ENCODE measurements at places on chromosomes 12 and 14.

- no peak for DNase-seq
Measured at GRCh38 chr14:79118291-79118690, 948.1 kb downstream of the NRXN3 start.

- no peak for DNase-seq
Measured at GRCh38 chr12:76976777-76977382, 88.5 kb downstream of the E2F7 start.

DNA sequence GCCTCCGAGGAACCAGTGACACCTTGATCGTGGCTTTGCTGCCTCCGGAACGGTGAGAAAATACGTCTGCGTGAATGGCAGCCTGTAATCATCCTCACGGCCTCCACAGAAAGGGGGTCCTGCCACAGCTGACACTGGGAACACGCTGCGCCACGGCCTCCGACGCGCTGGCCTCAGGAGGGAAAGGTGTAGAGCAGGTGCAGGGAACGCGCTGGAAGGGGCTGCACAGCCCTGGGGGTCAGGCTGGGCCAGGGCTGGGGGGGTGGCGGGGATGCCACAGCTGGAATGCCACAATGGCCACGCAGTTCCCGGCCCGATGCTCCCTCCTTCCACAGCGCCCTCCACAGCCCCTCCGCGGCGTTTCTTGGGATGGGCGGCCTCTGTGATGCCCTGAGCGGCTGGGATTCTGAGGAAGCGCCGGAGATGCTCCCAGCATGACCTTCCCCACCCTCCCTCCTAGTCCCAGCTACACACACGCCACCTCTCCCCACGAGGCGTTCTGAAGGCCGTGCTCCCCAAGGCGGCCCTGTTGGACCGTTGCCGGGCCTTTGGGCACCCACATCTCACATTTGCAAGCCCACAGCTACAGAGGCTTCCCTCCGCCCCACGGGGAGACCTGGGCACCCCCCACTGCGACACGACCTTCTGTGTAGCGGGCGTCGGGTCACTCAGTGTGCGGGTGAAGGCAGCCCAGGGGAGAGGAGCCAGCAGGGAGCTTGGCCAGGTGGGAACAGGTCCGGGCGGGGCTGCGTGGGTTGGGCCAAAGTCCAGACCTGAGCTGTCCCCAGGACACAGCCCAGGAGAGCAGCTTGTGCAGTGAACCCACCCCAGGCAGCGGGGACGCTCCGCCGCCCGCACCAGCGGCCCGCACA is 31.8 kb upstream of the GALNT9 start:
- no peak for DNase-seq

DNA sequence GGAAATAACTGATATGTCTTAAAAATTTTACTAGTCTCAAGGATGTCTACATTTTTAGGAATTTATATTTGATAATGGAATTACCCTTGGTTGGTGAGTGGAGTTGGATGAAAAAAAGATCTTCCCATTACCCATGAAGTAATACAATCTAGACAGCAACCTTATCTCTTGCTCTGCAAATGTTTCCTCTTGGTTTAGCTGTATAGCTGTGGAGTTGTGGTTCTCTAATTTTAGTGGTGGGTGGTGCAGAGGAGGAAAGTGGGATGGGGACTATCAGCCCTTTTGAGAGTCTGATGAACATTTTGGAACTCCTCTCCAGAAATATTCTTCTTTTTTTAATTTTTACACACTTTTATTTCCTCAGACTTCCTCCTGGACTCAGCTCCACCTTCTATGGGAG is 17.1 kb downstream of the SPX start:
- DNase-seq: no peak

DNA sequence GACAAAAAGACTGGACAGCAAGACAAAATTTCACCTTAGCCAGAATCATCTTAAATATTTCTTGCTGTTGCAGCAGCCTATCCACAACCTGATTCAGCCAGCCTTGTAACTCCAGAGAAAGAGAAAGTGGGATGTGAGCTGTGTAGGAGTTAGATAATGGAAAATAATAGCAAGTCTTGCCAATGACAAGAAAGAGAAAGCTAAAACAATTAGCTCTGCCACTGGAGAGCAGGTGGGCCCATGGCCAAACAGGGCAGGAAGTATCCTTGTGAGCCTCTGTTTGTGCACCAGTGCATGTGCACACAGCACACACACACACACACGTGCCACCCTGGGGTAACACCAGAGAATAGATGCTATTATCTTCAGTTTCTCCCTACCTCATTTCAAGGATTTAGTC is 106.0 kb upstream of the CCDC196 start:
- no peak for DNase-seq

DNA sequence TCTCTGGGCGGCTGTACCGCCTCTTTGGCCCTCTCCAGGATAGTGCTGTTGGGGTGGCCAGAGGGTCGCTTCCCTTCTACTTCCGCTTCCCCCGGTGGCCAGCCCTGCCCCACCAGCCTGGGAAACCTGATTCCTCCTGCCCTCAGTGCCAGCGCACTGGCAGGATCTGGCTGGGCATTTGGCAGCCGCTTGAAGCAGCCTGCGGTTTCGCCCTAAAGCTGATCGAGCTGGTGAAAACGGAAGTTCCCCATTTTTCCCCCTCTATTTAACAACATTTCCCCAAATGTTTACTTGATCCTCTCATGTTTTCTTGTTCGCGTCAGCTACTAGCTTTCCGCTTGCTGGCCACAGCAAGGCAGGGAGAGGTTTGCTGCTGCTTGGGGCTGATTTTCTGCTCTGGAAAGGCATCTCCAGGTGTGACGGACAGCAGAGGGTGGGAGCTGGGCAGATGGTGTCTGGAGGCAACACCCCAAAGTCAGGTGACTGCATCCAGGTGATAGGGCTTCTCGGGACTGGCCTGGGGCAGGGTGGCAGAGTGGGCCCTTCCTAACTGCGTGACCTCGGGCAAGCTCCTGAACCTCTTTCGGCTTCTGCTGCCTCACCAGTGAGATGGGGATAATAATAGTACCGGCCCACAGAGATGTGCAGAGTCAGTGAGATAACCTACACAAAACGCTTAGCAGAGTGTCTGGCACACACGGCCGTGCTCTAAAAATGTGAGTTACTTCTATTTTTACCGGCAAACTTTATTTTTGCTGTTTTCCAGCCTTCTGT is 53.1 kb downstream of the TSPAN9 start:
- DNase-seq: no peak

DNA sequence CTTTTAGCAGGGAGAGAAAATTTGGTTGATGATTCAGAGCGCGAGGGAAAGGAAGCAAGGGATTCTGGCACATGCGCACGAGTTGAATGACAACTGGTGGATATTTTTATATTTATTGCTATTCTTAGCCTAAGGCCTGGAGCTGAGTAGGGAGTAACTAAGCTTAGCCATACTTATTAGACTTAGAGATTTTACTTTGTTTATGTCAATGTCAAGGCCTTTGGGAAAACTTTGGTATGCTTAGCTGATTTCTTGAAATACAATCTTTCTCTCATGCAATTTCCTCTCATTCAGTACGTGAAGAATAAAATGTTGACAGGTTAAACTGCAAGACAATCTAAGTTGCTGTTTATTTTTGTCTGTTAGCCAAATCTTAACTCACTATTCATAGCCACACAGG is 101.1 kb downstream of the CRADD start:
- no peak for DNase-seq

GRCh38 chr12:68621472-68622081 is 10.9 kb downstream of the RAP1B start:
- no peak for DNase-seq

DNA sequence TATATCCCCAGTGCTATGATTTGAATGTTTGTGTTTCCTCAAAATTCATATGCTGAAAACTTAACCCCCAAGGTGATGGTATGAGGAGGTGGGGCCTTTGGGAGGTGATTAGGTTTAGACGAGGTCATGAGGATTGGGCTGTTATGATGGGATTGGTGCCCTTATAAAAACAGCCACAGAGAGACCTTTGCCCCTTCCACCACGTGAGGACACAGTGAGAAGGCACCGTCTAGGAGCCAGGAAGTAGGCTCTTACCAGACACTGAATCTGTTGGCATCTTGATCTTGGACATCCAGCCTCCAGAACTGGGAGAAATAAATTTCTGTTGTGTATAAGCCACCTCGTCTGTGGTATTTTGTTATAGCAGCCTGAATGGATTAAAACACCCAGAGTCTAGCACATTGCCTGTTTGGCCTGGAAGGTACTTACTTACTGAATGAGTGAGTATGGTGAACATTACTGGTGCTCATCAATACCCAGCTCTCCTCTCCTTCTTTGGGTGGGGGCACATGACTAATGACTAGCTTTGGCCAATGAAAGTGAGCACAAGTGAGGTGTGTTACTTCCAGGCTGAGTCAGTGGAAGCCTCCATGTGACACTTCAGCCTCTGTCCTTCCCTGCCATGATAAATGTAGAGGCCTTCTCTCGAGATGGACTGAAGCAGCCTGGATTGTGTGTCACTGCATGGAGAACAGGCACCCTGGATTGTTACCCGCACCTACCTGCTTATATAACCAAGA is 72.4 kb upstream of the CHST11 start:
- no peak for DNase-seq

GRCh38 chr14:76350671-76351070 is 25.3 kb upstream of the ESRRB start:
- no peak for DNase-seq

DNA sequence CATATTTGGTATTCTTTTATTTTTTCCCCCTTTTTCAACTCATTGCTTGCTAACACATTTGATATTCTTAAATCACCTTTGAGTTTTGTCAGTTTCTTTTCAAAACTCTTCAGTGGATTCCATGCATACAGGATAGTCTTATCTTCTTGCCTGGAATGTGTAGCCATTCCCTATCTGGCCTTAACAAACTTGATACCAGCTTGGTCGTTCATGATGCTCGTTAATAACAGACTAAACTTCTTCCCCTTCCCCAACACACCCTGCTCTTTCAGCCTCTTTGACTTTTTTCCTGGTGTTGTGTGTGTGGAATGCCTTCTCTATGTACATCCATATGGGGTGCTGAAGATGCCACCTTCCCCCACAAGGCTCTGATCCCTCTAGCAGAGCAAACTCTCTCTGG is 17.7 kb upstream of the CALM1 start:
- DNase-seq: no peak

DNA sequence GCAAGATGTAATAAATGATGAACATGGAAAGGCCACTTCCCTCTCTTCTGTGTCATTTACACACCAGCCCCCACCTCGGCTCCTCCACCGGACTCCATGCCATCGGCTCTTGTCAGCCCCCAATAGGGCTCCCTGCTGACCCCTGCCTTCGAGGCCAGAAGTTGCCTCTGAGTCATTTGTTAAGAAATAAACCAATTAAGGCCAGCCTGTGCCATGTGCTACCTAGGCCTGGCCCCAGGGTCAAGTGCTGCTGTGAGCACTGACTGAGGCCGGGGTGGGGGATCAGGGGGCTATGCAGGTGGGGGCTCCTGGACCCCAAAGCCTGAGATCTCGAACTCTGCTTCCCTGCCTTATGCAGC is 53.2 kb downstream of the TESC start:
- no peak for DNase-seq

DNA sequence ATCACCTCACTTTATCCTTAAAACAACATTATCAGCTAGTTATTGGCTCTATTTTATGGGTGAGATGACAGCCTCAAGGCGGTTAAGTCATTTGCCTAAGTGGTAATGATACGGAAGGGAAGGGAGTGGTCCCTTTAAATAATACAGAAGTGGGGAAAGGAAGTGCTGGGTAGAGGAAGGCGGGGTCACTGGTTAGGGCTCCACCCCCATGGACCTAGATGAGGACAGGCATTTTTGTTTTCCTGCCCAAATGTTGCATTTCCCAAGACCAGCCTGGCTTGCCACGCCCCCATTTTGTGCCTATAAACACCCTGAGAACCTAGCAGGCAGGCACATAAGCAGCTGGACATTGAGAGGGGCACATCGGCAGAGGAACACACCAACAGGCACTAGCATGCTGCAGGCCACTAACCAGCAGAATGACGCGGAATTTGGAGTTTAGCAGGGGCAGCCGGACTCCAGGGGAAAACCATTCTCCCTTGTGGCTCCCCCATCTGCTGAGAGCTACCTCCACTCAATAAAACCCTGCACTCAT is 100.9 kb downstream of the EPS8 start:
- DNase-seq: peak; percentile 53

DNA sequence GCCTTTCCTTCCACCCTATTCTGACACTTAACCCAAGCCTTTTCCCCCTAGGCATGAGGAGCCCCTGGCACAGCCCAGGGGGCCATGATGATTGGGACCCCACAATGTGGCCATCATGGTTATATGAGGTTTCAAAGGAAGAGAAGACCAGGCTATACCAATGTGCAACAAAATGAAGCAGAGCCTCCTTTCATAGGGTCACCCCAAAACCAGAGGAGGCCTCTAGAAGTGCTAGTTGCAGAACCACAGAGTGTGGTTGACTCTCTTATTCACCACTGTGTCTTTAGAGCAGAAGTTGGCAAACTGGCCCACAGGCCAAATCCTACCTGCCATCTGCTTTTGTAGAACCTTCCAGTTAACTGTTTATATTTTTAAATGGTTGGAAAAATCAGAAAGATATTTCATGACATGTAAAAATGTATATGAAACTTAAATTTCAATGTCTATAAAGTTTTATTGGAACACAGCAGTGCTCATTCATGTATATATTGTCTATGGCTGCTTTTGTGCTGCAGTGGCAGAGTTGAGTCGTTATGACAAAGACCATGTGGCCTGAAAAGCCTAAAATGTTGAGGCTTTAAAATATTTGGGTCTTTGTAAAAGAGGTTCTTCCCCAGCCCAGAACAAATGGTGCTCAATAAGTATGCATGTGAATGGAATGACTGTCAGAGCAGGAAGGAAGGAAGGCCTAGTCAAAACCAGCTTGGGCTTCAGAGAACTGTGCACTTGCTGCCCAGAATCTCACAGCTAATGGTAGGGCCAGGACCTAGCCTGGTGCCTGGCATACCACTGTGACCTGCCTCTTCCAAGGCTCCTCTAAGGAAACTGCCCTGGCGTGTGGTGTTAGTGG is 49.2 kb downstream of the SUSD6 start:
- no peak for DNase-seq

- DNase-seq: no peak
Measured at GRCh38 chr14:99271221-99271941, 616 bp downstream of the BCL11B start.

DNA sequence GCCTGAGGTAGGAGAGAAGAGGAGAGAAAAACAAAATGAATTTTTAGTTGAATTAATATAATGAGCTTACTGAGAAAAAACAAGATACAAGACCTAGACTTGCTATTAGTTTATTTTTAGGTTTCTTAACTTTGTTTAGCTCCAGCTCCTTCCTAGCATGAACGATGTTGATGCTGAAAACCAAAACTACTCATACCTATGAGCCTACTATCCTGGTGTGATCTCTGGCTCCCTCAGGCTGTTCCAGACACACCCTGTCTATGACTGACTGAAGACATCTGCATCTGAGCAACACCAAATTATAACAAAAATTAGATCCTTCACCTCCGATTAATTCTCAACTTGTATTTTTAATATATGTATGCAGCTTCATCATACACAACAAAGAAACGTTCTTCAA is 190.4 kb downstream of the SLC5A8 start:
- no peak for DNase-seq

- no peak for DNase-seq
Measured at GRCh38 chr12:108629824-108630476, 3.7 kb downstream of the SELPLG start.

GRCh38 chr12:1593174-1594005 is 991 bp downstream of the FBXL14 start:
- DNase-seq: peak; percentile 28

- no peak for DNase-seq
Measured at GRCh38 chr12:26845057-26845666, 12.2 kb upstream of the ITPR2 start.

Data from posterior cingulate gyrus (tissue), 11 donors.